ENCODE measurements at places on chromosomes 11 and 22.

GRCh38 chr11:90803366-90803765 is 580.5 kb upstream of the CHORDC1 start:
- DNase-seq = no peak

DNA sequence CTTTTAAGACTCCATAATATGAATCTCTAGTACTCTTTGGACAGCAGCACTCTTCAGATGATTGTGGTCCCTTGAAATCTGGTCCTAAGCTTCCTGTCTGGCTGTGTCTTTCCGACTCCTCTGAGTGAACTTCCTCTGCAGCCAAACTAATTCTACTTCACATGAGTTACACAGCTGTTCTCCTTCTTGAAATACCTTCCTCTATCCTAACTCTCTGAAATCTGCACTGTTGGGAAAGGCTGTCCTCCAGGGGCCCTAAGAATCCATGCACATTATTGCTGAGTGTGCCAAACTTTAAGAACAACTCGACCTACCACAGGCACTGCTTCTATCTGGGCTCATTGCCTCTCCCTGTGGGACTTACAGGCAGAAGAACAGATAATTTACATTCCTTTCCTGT is 217.3 kb upstream of the ARHGAP42 start:
- no peak for DNase-seq

DNA sequence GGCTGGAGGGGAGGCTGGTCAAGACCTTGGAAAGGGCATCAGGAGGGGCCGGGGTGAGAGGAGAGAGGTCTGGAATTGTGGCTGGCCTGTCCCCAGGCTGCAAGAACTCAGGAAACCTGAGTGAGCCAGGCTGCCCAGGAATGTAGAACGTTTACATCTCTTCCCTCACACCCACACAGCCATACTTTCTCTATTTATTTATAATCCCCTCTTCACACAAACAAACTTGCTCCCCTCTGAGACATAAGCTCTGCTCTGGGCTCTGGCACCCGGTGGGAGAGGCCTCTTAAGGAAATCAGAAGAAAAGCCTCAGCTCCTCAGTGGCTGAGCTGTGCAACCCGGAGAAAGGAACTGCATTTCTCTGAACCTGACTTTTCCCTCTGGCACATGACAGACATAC is 5.5 kb downstream of the CHRDL2 start:
- DNase-seq = no peak

DNA sequence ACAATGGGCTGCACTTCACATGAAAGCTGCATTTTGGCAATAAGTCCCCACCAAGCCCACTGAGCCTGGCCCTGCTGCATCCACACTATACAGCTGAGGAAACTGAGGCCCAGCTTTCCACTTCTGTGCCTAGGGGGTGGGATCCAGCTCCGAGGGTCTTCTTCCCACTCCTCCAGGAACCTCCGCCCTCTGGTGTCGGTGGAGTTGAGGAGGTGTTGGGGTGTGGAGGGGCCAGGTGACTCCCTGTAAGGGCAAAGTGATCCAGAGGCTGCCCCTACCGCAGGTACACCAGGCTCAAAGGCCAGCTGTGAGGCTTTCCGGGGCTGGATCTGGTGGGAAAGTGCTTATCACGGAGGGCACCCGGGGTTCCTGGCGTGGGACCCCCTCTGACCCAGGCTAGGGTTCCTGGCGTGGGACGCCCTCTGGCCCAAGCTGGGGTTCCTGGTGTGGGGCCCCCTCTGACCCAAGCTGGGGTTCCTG is 125.0 kb downstream of the KCNQ1 start:
- DNase-seq = no peak

GRCh38 chr22:27583856-27584255 is 217.7 kb downstream of the MN1 start:
- DNase-seq = no peak

- DNase-seq = no peak
Observed at GRCh38 chr22:22714600-22715335, 70.4 kb downstream of the GGTLC2 start.

- DNase-seq = no peak
Observed at GRCh38 chr11:92251980-92252379, 27.4 kb downstream of the FAT3 start.

DNA sequence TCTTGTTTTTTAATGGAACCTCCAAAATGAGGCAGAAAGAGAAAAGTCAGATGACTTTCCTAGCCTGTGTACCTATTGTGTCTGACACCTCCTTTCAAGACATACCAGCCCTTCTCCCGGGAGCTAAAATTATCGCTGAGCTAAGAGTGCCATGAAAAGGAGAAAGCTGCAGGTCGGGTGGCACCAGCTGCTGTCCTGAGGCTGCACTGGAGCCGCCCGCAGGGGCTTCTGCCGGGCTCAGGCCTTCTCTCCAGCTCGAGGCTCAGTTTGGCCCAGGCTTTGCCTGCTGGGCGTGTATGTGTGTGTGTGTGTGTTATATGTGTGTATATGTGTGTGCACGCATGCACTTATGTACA is 27.7 kb upstream of the RAB1B start:
- DNase-seq = no peak

DNA sequence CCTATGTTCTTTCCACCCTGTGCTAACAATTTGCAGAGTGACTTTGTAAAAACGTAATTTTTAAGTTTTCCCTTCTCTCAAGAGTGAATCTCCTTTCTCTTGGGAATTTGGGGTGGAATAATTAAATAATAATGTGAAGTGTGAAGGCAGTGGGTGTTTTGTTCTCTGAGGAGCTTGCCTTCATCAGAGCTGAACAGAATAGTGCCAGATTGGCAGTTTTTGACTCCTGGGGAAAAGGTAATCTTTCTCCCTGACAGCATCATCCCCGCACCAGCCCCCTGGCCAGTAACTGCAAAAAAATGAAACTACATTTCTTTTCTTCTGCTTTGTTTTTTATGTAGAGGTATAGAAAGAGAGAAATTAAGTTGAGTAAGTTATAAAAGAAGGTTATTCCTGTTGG is 59.9 kb downstream of the MUC15 start:
- no peak for DNase-seq

GRCh38 chr11:75954039-75954438 is 139.0 kb downstream of the UVRAG start:
- no peak for DNase-seq

GRCh38 chr11:16772141-16772512 is 33.7 kb downstream of the C11orf58 start:
- no peak for DNase-seq

GRCh38 chr11:17766073-17766359 is 31.4 kb downstream of the KCNC1 start:
- DNase-seq = no peak

GRCh38 chr11:130308059-130308458 is 6.7 kb downstream of the ZBTB44 start:
- no peak for DNase-seq

- no peak for DNase-seq
Observed at GRCh38 chr11:6251120-6251733, 8.4 kb upstream of the CCKBR start.

DNA sequence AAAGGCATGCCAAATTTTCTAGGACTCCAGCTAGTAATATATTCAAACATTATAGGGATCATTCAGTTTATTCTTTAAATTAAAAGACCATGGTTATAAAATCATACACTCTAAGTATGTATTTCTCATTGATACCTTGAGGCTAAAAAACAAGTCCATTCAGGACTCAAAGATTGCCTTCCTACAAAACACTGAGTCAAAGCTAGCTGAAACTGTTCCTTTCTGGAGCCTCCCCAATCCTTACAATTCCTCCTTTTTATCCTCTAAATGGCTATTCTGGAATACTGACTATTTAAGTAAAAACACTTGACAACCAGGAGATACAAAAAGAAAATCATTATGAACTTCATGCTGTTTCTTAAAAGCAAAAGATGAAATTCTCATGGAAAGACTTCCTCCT is 4.9 kb upstream of the TTLL12 start:
- no peak for DNase-seq

GRCh38 chr11:19079643-19080440 is 19.3 kb upstream of the MRGPRX2 start:
- DNase-seq = no peak

DNA sequence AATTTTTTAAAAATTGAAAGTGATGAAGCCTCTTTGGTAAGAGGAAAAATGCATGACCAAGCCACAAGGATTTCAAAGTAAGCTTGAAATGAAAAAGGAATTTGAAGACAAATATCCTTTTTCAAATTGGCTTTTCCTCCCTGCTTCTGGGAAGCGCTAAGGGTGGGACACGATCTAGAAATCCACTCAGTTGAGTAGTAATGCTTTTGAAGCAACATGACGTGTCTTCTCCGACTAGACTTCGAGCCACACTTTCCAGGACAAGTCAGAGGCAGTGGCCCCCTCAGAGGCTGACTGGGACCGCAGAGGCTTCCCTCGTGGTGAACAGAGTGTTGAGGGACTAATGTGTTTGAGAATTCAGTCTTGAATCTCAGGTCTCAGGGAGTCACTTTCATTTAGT is 39.8 kb downstream of the KREMEN1 start:
- no peak for DNase-seq

DNA sequence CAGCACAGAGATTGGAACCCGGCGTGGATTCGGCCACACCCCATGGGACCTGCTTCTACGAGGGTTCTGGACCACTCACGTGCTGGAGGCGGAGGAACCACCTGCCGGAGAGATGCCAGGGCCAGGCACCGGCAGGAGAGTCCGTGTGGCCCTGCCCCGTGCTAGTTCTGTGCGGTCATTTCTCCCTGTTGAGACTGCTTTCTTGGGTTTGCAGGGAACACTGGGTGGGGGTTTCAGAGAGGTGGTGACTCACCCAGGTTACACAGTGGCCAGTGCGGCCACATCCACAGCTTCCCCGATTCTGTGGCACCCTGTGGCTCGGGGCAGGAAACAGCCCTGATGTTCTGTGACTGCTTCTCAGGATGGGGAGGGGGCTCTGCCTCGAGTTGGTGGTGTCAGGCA is 3.6 kb upstream of the PHLDA2 start:
- DNase-seq = no peak

- no peak for DNase-seq
Observed at GRCh38 chr11:2098691-2099515, 40.3 kb downstream of the IGF2 start.

GRCh38 chr11:64327993-64328392 is 10.1 kb downstream of the PRDX5 start:
- DNase-seq = no peak

GRCh38 chr22:50339945-50340879 is 2.9 kb upstream of the PPP6R2 start:
- DNase-seq = no peak

Measured in stimulated activated CD8-positive, alpha-beta memory T cell treated with anti-CD3 and anti-CD28 coated beads, Interleukin-7, amount 100 ng/mL, for 1 hour (primary cell).